ENCODE measurements at places on chromosomes 16 and 17.

GRCh38 chr16:70161350-70161749 is 12.2 kb upstream of the CLEC18C start:
- no peak for DNase-seq

- no peak for DNase-seq
These were observed 17.2 kb upstream of the BMERB1 start for GRCh38 chr16:15417197-15417596.

- peak; percentile 39 for DNase-seq
These were observed 767 bp downstream of the ARSG start for GRCh38 chr17:68291836-68292688.

- DNase-seq: no peak
These were observed 29.4 kb upstream of the POLR3E start for GRCh38 chr16:22267764-22268163.

- DNase-seq: no peak
These were observed 13.9 kb downstream of the CYB561 start for GRCh38 chr17:63431939-63432804.

- DNase-seq: peak; percentile 61
These were observed at the start of gene CBX2 for GRCh38 chr17:79777894-79778503. Gene CBX2, plus strand, starts transcription at chr17:79778148. Its CDS starts 88 bp downstream, at chr17:79778236.

GRCh38 chr16:54934481-54935265 is 4.0 kb downstream of the IRX5 start:
- no peak for DNase-seq

DNA sequence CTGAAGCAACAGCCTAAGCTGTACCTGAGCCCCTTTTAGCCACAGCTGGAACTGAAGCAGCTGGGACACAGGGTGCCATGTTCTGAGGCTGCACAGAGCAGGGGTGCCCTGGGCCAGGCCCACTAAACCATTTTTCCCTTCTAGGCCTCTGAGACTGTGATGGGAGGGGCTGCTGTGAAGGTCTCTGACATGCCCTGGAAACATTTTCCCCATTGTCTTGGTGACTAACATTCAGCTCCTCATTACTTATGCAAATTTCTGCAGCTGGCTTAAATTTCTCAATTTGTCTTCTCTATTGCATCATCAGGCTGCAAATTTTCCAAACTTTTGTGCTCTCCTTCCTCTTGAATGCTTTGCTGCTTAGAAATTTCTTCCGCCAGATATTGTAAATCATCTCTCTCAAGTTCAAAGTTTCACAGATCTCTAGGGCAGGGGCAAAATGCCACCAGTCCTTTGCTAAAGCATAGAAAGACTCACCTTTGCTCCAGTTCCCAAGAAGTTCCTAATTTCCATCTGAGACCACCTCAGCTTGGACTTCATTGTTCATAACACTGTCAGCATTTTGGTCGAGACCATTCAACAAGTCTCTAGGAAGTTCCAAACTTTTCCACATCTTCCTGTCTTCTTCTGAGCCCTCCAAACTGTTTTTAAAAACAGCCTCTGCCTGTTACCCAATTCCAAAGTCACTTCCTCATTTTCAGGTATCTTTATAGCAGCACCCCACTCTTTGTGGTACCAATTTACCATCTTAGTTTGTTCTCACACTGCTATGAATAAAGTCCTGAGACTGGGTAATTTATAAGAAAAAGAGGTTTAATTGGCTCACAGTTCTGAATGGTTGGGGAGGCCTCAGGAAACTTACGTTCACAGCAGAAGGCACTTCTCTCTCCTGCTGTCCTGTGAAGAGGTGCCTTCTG is 49.8 kb downstream of the TMEM100 start:
- DNase-seq: no peak

DNA sequence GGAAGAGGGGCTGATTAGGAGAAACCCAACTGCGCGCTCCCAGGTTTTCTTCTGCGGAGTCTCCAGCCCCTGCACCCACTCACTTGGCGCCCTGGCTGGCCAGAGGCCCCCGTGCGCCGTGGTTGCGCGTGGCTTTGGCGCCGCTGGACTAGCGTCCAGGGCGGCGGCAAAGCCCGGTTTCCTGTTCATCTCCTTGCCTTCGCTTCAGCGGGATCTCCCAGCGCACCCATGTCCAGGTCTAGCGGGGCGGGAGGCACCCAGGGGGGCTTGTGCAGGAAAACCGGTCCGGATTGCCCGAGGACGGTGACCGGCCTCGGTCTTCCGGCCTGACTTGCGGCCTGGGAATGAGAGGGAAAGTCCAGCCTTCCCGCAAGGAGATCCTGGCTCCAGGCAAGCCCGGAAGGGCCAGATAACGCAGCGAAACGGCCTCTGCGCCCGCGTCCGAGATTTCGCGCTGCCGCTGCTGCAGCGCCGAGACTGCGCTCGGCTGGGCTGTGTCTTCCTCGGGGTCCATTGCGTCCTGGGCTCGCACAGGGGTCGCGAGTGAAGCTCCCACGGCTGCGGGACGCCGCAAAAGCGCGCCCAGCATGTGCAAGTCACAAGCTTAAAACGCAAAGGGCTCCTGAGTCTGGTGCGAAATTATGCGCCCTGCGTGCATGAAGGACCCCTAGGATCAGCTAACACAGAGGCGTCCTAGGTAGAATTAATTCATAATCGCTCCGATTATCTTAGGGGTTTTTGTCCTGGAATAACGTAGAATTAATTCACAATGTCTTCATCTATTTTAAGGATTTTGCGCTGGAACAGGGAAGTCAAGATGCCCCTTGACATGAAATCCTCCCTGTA is 5.7 kb downstream of the FOXF1 start:
- no peak for DNase-seq

- DNase-seq: no peak
These were observed 85.1 kb downstream of the RGS9 start for GRCh38 chr17:65222214-65222738.

DNA sequence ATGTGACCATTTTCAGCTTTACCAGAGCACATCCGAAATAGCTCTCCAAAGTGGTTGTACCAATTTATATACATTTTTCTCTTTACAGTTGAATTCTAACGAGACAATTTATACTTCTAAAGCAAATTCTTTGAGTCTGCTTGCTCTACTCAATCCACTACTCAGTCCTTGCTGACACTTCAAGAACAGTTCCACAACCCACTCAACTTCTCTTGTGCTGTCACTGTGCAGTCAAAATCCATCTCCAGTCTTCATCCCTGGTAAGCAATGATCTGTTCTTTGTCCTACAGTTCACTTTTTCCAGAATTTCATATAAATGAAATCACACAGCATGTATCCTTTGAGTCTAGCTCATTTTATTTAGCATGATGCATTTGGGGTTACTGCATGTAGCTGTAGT is 30.6 kb downstream of the NETO2 start:
- DNase-seq: no peak

DNA sequence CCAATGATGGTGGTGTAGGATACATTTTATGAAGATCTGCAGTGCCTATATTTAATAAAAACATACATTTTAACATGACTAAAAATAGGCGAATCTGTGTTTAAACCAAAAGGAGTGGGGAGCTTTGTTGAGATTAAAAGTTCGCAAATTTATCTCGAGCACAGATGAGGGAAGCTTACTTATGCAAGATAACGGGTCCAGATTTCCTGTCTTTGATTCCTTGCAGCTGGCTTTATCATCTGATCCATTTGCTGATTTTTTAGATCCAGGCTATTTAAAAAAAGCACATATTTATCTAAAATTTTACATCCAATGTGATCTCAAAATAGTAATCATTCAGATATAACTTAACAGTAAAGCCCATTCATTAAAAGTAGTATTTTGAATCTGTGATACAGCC is 57.0 kb upstream of the INTS2 start:
- DNase-seq: no peak

GRCh38 chr17:82039695-82040299 is 2.3 kb upstream of the DCXR start:
- no peak for DNase-seq

GRCh38 chr17:66661411-66662256 is 173.3 kb upstream of the CACNG5 start:
- DNase-seq: peak; percentile 9

DNA sequence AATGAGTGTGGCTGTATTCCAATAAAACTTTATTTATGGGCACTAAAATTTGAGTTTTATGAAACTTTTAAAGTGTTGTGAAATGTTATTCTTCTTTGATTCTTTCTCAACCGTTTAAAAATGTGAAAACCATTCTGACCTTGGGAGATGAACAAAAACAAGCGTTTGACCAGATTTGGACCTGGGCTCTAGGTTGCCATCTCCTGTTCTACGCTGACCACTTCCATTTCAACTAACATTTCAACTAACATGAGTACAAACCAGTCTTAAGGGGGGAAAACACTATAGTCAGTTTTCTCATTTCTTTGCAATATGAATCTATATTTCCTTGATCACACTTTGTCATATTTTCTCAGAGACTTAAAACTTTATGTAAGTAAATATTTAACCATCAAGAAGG is 118.4 kb upstream of the IRX5 start:
- no peak for DNase-seq

GRCh38 chr16:15900901-15901500 is 12.6 kb upstream of the CEP20 start:
- no peak for DNase-seq

DNA sequence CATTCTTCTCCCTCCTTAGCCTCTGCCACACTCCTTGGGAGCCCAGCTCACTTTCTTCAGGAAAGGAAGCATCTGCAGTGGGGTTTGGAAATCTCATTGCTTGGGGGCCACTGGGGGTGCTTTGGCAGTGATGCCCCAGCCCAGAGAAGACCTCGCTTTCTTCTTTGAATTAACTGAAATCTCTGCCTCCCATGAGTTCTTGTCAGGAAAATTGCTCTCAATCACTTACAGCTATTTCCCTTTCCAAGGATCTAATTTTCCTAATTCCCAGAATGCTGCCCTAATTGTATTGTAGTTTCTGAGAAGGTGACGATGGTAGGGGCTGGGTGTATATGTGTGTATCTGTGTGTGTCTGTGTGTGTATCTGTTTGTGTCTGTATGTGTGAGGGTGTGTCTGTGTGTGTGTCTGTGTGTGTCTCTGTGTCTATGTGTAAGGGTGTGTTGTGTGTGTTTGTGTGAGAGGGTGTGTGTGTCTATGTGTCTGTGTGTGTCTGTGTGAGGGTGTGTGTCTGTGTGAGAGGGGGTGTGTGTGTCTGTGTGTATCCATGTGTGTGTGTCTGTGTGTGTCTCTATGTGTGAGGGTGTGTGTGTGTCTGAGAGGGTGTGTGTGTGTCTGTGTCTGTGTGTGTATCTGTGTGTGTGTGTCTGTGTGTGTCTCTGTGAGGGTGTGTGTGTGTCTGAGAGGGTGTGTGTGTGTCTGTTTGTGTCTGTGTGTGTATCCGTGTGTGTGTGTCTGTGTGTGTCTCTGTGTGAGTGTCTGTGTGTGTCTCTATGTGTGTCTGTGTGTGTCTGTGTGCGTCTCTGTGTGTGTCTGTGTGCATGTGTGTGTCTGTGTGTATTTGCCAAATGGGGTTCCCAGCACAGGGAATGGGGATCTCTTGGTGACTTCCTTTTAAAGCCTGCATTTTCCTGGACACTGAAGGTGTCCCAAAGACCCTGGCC is 83.5 kb upstream of the DNAJA2 start:
- no peak for DNase-seq

DNA sequence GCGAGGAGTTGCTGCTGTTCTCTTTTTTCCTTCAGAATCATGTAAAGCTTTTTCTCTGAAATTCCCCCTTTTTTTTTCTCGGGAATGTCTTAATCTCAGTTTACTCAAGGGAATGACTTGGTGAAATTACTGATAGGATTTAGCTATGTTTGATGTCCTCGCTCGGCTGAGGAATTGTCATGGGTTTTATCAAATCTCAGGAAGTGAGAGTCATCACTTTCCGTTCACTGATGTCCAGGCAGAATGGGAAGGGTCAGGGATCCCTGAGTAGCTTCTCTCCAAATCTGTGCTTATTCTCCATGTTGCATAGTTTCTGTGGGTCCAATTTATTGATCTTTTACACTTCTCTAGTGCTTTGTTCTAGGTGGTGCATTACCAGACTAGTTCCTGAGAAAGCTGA is 6.3 kb downstream of the IGSF6 start:
- DNase-seq: no peak

DNA sequence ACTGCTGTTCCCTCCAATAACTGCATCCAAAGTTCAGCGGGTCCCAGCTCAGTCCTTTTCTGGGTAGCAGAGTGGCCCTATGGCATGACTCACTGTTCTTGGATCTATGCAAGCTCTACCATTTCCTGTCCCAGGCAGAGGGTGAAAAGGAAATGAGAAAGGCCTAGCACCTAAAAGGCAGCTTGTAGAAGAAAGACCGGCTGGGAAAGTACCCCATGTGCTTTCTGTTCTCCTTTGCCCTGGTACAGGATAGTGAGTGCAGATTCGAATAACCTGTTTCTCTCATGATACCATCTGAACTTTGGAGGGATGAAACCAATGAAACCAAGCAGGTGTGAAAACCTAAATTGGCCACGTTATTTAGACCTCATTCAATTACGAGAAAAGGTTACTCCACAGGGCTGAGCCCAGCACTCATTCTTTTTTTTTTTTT is 12.7 kb upstream of the HASPIN start:
- DNase-seq: no peak

- DNase-seq: no peak
These were observed 12.5 kb downstream of the C17orf78 start for GRCh38 chr17:37388266-37388665.

- DNase-seq: no peak
These were observed 10.7 kb downstream of the WIPI1 start for GRCh38 chr17:68446626-68447041.

GRCh38 chr17:1557355-1558095 is 5.1 kb downstream of the PITPNA start:
- no peak for DNase-seq

DNA sequence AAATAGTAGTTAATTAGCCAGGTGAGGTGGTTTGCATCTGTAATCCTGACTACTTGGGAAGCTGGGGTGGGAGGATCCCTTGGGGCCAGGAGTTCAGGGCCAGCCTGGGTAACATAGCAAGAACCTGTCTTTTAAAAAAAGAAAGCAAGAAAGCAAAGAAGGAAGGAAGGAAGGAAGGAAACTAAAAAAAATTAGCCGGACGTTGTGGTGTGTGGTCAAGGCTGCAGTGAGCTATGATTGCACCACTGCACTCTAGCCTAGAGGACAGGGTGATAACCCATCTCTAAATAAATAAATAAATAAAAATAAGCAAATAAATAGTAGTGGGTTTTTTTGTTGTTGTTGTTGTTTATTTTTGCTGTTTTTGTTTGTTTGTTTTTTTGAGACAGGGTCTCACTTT is 39.3 kb upstream of the MAP2K6 start:
- DNase-seq: no peak

GRCh38 chr17:72616447-72616846 is 476.0 kb downstream of the SLC39A11 start:
- no peak for DNase-seq

- DNase-seq: no peak
These were observed 596.3 kb upstream of the SALL1 start for GRCh38 chr16:51747329-51747728.

DNA sequence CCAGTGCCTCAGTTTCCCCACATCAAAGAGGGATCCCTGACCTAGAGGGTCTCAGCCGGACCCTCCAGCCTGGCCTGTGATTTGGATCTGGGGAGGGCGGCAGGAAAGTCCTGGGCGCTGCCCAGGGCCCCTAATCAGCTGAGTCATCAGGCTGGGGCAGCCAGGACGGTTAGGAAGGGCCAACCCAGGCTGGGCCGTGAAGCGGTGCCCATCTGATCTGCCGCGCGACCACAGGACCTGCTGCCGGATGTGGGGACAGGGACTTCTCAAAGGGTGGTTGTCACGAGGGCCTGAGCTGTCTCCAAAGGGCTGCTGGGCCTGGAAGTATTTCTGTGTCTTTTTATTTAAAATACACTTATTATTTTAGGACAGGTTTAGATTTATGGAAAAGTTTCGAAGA is 4.4 kb downstream of the TPSAB1 start:
- DNase-seq: no peak

- no peak for DNase-seq
These were observed 41.8 kb downstream of the PSME3IP1 start for GRCh38 chr16:57144027-57144426.

GRCh38 chr16:15055141-15056053 is 477 bp downstream of the NTAN1 start:
- no peak for DNase-seq
